ENCODE measurements at places on chromosomes 6 and 20.
A peak's percentile ranks its signal among the peaks of the same experiment; 100 is the strongest.

DNA sequence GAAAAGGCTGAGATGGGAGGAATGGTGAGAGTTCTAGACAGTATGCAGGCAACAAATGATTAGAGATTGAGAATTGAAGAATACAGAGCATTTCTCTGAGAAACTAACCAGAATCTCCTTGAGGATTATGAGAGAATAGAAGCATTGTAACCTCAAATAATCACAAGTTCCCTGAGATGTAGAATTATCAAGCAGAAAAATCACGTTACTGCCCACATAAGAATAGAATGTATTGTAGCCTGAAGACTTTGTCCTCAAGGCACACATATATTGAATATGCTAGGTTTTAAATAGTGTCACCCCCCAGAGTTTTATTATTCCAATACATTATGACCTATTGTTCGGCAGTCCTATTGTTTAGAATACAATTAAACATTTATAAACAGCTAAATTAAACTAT, 57.2 kb downstream of the CNKSR3 start:
- DNase-seq, result no peak

DNA sequence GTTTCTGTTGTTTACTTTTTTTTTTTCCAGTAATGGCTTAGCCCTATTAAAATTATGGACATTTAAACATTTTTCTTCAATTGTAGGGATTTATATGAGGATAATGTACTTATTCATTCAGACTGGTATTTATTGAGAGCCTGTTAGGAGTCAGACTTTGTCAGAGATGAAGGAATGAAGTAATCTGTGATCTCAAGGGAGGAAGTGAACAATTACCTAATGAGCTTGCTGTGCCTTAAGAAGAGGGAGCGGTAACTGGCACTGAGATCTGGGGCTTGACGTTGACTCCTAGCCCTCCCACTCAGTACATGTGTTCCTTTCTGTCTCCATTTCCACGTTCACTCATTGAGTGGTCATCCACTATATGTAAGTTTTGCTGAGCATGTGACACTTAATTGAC, 12.6 kb downstream of the AFDN start:
- no peak for DNase-seq

- DNase-seq, result no peak
Measured at GRCh38 chr6:37239526-37239925, 18.0 kb upstream of the TBC1D22B start.

DNA sequence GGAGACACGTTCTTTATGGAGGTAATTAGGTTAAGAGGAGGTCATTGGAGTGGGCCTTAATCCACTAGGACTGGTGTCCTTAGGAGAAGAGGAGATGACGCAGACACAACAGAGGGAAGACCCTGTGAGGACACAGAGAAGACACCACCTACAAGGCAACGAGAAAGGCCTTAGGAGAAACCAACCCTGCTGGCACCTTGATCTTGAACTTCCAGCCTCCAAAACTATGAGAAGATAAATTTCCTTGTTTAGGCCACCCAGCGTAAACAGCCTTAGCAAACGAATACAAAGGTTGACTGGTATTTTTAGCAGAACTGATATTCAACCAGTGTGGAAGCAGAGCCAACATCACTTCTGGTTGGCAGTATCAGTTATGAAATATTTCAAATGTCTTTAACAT, 75.2 kb downstream of the GFOD1 start:
- no peak for DNase-seq

GRCh38 chr6:56729719-56730118, 87.0 kb upstream of the DST start:
- no peak for DNase-seq

- peak; percentile 70 for DNase-seq
Measured at GRCh38 chr20:32945710-32946221, 58.5 kb downstream of the SUN5 start.

DNA sequence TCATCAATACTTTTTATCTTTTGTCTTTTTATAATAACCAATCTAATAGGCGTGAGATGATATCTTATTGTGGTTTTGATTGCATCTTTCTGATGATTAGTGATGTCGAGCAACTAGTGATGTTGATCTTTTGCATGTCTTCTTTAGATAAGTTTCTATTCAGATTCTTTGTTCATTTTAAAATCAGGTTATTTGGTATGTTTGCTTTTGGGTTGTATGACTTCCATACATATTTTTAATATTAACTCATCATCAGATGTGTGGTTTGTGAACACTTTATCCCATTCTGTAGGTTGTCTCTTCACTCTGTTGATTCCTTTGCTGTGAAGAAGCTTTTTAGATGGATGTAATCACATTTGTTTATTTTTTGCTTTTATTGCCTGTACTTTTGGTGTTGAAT, 295.8 kb downstream of the BCKDHB start:
- no peak for DNase-seq

- peak; percentile 36 for DNase-seq
Measured at GRCh38 chr6:156767603-156768467, 9.3 kb upstream of the ARID1B start.

- DNase-seq, result no peak
Measured at GRCh38 chr6:110295451-110296165, 62.5 kb downstream of the METTL24 start.

DNA sequence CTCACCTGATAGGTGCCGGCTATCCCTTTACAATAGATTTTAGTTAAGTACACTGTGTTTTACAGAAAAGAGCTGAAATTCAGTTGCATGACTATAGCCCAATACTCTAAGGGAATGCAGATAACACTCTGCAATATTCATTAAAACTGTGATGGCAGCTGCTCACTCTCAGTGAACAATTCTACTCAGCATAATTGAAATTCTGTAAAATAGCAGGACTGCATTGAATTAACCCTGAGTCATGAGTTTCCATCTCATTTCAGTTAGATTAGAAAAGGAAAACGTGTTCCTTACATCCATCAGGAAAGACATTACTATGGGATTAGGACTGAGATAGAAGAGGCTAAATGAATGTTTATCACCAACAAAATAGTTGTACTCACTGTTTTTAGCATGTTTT, 613.3 kb upstream of the JAG1 start:
- no peak for DNase-seq

DNA sequence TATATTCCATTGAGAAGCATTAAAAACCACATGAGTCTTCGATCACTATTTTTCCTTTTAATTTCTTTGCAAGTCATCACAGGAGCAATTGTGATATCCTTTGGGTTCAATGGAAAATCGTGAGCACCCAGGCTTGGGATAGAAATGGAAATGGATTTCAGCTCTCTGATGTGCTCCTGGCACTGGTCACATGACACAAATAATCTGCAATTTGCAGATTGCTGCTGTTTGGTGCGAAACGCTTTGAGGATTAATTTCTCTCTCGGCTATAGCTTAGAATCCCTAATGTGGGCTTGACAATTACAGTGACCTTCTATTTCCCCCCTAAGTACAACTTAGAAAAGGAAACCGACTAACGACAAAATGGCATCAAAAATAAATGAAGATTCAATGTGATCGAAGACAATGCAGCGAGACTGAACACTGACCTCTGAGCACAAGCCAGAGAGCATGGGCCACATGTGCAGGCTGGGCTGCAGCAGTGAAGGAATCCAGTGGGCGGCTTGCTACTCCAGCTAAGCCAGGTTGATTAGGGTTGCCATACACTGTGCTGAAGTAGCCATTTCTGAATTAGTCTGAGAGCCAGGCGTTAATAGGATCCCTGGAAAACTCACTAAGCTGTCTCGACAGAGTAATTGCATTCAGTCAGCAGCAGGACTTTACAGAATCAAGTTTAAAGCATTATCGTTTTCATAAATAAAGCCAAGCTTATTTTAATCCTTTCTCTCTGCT, 301.8 kb upstream of the AGPAT4 start:
- no peak for DNase-seq

DNA sequence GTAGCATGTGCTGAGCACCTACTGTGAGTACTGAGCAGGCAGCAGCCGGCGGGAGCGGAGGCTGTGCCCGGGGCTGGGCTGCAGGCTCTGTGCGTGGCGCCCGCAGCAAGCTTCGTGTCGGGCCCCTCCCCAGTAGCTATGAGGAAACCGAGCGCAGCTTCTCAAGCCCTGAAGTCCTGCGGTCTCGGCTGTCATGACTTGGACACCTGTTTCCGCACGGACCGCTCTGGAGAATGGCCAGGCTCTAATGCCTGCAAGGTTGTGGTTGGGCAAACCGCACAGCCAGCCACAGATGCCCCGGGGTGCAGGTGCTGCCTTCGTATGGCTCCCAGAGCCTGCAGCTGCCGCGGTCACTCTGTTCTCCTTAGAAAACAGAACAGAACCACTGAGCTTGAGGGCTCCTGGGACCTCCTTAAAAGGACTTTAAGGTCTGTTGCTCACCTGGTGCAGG, 33.7 kb downstream of the PYGB start:
- DNase-seq, result no peak

DNA sequence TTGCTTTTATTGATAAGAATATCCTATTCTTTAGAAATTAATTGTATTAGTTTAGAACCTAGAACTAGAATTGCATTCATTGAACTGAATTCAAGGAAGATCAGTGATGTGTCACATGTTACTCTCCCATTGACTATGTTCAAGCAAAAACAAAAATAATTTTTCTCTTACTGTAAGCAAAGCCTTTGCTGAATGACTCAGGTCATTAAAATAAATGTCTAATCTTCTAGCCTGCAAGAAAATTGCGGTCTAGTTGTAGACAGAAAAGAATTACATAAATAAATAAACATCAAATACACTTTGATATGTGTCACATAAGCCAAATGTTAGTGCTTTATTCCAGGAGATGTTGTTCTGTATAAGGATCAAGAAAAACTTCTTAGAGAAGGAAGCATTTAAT, 387.9 kb downstream of the ADGRB3 start:
- no peak for DNase-seq

DNA sequence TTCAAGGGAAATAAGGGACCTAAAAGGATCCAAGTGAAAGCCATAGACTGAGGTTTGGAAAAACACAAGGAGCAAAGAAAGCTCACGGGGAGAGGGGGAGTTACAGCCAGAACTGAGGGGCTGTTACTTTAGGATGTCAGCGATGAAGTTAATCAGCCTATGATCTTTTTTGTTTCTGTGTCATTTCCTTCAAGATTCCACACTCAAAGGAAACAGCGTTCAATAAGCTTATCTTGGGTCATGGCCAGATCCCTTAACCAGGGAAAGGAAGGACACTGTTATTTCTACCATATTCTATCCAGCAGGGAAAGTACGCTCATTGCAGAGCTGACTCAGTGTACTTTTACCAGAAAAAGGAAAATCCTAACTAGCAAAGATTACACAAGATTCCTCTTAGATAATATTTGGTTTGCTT, 132.8 kb downstream of the PFDN4 start:
- DNase-seq, result no peak

GRCh38 chr6:13916230-13916944, 8.4 kb upstream of the RNF182 start:
- no peak for DNase-seq

DNA sequence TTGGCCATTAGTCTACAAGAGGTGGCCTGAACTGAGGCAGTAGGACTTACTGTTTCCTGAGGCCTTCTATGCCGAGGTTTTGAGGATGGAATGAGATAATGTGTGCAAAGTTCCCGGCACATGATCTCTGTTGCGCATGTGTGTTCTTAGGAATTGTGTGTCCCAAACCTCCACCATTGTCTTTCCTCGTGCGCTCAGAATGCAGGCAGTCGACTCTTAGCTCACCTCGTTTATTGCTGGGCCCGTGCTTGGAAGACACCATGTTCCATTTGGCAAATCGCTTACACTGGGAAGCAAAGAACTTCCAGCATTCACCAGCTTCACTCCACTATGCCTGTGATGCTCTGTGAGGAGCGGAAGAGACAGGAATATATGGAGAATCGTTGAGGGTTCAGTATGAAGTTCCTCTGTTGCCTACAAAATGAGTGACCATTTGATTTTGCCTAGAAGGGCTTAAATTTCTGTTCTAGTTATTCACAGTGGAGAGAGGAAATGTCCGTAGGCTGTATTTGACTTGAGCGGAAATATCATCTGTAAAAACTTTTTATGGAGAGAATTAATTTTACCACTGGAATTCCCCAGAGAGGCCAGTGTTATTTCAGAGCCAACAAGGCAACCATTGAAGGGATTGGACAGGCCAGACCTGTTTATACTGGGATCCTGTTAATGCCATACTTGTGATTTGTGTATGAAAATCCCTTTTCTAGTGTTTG, 75.7 kb upstream of the CLDN20 start:
- no peak for DNase-seq

GRCh38 chr20:63092660-63093215, 86.0 kb upstream of the BHLHE23 start:
- DNase-seq, result no peak

GRCh38 chr20:24701668-24702067, 232.2 kb downstream of the SYNDIG1 start:
- DNase-seq, result no peak

GRCh38 chr6:151284548-151285017, 44.8 kb downstream of the AKAP12 start:
- DNase-seq, result no peak

- no peak for DNase-seq
Measured at GRCh38 chr20:725491-725890, 42.8 kb downstream of the SLC52A3 start.

GRCh38 chr6:16274483-16274882, 36.1 kb downstream of the GMPR start:
- no peak for DNase-seq

GRCh38 chr6:15349379-15349778, 103.5 kb downstream of the JARID2 start:
- no peak for DNase-seq

GRCh38 chr20:3940905-3941304, 51.7 kb downstream of the PANK2 start:
- no peak for DNase-seq

GRCh38 chr6:71510856-71511255, 222.2 kb downstream of the OGFRL1 start:
- DNase-seq, result no peak

DNA sequence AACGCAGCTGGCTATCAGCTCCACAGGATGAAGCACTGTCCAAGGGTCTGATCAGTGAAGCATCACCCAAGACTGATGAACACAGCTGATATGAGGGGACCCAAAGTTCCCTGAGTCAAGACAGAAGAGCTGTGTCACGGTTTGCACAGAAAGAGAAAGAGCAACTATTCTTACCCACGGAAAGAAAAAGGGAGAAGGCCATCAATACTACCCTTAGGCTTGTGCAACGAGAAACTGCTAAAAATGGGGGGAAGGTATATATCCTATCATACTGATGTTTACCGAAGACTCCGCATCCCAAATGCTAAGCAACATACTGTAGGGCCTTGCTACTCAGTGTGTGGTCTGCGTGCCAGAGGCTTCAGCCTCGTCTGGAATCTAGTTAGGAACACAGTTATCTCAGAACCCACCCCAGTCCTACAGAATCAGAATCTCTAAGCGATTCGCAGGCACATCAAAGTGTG, 665 bp downstream of the FASTKD5 start:
- no peak for DNase-seq

- DNase-seq, result no peak
Measured at GRCh38 chr6:84764332-84765049, at the start of gene TBX18. TBX18 (minus strand) TSS chr6:84764598; CDS start chr6:84764181, 417 bp downstream.

GRCh38 chr6:144353871-144354314, 68.8 kb downstream of the UTRN start:
- no peak for DNase-seq

DNA sequence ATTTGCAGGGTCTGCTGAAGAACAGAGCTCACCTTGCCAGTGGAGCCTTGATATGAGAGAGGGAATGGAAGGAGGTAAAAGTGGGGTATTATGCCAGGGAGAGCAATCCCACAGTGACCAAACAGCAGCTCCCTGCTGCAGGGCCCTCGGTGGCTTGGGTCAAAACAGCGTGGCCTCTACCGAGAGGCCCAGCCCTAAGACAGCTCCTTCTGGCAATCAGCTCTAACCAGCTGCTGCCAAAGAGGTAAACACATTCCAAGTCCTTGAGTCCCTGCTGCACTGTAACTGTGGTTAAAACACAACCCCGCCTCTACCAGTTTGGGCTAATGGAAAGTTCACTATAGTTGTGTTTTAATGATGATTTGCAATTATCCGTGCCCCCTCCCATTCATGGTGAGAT, 1.4 kb upstream of the DAAM2 start:
- no peak for DNase-seq

- DNase-seq, result no peak
Measured at GRCh38 chr20:47865912-47866311, 80.6 kb upstream of the SULF2 start.

Data from Kasumi-1 (cell line).